ENCODE measurements at places on chromosomes 6 and 20. TPM values are rescaled to one million over a fixed set of nuclear protein-coding genes. Genes with fewer than 3 reads are reported as not detected.
A peak's percentile ranks its signal among the peaks of the same experiment; 100 is the strongest.

HSPA12B gene
- polyA plus RNA-seq = not detected

CLPSL2 gene
- not detected for polyA plus RNA-seq

DNA sequence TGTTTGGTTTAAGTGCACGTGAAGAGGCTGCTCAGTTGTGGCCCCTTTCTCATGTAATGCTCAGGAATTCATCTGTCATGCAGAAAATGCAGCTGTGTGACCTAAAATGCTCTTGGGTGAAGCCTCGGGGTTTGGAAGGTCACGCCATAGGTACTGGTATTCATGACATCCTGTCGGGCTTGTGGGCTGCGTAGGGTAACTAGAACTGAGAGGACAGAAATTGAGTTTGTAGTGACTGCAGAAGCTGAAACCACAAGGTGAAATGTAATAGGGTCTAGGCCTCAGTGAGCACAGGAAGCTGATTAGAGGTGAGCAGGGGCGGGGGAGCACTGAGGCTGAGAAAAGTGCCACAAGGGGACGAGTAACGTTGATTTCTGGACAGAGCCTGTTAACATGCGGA, 128.8 kb downstream of the SOBP start:
- DNase-seq = peak; percentile 56
- H3K36me3 ChIP-seq = no peaks in the 10 kb centered on the region
- H3K27me3 ChIP-seq = no peaks in the 10 kb centered on the region
- peaks cover 28% of the 10 kb centered on the region for H3K4me1 ChIP-seq

GRCh38 chr20:40980828-40981310, 47.8 kb upstream of the TOP1 start:
- DNase-seq = no peak
- peaks cover 11% of the 10 kb centered on the region for H3K36me3 ChIP-seq
- H3K4me1 ChIP-seq = no peaks in the 10 kb centered on the region
- H3K27me3 ChIP-seq = no peaks in the 10 kb centered on the region

GRCh38 chr6:53321701-53322100, 27.0 kb downstream of the ELOVL5 start:
- H3K27ac ChIP-seq = peak overlapping the region; percentile 80
- H3K4me1 ChIP-seq = peaks cover 56% of the 10 kb centered on the region
- H3K4me3 ChIP-seq = no peak overlapping the region

Measured in immature natural killer cell (primary cell).